CD4-positive, alpha-beta memory T cell (primary cell): ENCODE measurements at places on chromosomes 4 and X. TPM values are rescaled to one million over a fixed set of nuclear protein-coding genes. Genes with fewer than 3 reads are reported as not detected.

DNA sequence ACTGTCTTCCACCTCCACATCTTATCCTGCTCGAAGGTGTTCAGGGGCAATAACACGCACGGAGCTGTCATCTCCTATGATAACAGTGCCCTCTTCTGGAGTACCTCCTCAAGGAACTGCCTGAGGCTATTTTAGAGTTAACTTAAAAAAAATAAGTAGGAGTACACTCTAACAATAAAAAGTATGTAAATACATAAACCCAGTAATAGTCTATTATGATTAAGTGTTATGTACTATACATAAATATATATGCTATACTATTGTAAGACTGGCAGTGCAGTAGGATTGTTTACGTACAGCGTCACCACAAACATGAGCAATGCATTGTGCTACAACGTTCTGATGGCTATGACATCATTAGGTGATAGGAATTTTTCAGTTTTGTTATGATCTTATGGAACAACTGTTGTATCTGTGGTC lies 34.5 kb upstream of the TLR2 start:
- DNase-seq, result no peak

The BBS7 gene
- polyA plus RNA-seq, result 5.8 TPM

DNA sequence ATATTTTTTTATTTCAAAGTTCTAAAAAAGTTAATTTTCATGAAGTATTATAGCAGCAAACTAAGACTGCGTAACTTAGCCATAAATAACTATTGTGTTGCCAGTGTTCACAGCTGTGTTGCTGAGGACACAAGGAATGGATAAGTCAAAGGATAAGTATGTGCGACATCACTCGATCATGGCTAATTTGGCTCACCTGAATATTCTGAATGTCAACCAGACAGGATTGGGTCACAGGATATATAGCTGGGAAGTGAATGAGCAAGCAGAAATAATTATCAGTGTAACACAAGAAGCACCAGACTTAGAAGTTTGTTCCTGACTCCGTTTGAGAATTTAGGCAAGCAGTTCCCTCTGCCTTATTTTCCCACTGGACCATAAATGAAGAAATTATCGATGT lies 33.9 kb downstream of the PRDM8 start:
- no peak for DNase-seq

DNA sequence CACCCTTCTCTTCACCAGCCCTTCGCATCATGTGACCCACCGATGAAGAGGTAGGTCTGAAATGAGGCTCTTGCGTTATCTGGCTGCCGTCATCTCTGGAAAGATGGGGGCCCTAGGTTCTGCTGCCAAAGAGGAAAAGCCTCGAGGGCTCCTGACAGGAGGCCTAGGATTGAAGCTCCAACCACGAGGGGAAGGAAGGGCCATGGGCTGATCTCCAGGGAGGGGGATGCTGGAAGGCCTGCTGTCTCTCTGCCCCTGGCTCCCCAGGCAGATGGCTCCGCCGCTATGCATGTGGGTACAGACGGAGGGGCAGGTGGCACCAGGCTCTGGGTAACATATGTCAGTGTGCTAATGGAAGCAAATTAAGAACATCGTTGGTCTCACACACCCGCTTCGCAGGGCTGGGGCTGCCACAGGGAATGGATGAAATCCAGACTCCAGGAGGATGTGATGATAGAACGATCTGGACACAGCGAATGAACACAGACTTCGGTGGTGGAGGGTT lies 44.9 kb downstream of the AFAP1 start:
- DNase-seq, result no peak

- DNase-seq, result no peak
Observed at GRCh38 chr4:173522160-173522950, 7.7 kb downstream of the HAND2 start.
